ENCODE measurements at places on chromosomes 7 and 10.

DNA sequence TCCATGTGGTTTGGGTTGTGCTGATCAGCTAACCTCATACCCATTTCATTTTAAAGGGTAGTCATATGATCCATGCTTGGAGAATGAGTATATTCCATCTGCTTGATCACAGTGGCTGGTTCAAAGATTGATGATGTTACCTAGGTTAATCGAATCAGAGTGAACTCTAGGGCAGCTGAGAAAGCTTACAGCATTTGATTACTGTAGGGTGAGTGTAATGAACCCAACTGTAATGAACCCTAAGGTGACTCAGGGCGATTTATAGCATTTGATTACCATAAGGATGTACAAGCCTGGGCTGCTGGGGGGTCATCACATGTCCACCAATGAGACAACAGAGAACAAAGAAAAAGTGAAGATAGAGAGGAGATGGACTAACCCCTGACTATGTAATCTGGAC is 523.1 kb downstream of the ADRA2A start:
- DNase-seq, result no peak

- DNase-seq, result no peak
These were observed 65.4 kb downstream of the SGMS1 start for GRCh38 chr10:50558371-50558770.

DNA sequence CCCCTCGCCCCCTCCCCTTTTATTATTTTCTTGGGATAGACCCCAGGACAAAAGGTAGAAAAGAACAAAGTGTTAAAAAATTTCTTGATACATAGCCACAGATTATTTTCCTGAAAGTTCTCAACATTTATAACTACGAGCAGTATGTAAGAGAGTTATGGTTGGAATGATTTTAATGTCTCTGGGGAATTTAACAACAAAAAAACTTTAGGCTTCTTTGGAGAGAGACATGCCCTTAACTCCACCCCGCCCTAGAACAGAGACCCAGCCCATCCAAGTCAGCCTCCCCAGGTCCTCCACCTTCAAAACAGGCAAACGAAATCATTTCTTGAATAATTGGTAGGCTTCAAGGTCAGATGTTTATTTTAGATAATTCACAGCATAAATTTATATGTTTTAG is 97.1 kb downstream of the TCF7L2 start:
- DNase-seq, result no peak

GRCh38 chr10:44383749-44384600 is 922 bp downstream of the CXCL12 start:
- no peak for DNase-seq

DNA sequence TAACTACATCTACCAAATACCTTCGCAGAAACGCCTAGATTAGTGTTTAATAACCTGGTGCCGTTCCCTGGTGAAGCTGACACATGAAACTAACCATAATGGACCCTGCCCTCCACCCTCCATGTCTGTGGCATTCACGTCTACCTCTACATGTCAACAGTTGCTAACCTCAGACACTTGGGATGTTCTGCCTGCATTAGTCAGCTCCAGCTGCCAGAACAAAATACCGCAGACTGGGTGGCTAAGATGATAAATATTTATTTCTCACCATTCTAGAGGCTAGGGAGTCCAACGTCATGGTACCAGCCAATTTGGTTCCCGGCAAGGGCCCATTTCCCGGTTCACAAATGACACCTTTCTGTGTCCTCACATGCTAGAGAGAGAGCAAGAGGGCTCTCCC is 118.5 kb upstream of the CHST15 start:
- DNase-seq, result no peak

GRCh38 chr10:52864201-52865106 is 91.9 kb upstream of the MBL2 start:
- no peak for DNase-seq

- no peak for DNase-seq
These were observed 61.7 kb downstream of the PALD1 start for GRCh38 chr10:70540089-70540788.

DNA sequence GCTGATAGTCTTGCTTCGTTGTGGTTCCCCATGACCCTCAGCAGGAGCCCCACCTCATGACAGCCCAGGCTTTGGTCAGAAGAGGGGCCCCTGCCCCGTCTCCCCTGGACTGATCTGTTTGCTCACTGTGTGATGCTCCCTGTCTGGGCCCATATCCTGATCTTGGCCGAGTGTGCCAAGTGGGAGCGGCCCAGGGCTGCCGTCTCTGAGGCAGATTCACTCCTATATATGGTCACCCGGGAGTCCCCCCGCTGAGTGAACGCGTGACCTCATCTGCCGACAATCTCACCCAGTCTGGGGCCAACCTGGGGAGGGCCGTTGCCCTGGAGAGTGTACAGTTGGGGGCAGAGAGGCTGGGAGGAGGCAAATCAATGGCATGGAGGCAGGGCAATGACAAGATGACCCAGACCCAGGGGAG is 34.5 kb downstream of the PPIF start:
- DNase-seq, result no peak

- DNase-seq, result no peak
These were observed 38.7 kb downstream of the PAX2 start for GRCh38 chr10:100784126-100784525.

GRCh38 chr7:1842321-1843221 is 172.5 kb downstream of the ELFN1 start:
- DNase-seq, result no peak

DNA sequence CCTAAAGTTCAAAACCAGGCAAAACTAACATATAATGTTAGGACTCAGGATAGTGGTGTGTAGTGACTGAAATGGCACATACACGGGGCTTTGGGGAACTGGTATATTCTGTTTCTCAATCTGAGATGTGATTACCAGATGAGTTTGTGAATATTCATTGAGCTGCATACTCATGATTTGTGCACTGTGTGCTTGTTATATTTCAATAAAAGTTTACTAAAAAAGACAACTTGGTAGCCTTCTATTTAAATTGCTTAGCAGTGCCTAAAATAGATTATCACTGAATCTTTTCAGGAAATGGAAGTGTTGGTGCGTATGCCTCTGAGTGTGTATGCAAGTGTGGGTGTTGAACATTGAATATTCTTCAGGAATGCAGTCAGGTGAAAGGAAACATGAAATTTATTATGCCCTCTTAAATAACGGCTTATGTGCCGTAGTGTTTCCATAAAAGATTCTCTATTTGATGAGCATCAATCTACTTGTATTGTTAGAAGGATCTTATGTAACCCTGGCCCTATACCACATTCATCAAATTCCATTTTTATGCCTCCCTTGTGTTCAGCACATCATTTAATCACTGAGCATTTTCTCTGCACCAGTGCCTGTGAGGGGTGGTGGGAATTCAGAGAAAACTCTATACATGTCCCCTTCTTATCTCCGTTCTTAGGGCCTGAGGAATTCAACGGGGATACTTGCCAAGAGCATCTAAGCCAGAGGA is 82.6 kb upstream of the AUTS2 start:
- no peak for DNase-seq

DNA sequence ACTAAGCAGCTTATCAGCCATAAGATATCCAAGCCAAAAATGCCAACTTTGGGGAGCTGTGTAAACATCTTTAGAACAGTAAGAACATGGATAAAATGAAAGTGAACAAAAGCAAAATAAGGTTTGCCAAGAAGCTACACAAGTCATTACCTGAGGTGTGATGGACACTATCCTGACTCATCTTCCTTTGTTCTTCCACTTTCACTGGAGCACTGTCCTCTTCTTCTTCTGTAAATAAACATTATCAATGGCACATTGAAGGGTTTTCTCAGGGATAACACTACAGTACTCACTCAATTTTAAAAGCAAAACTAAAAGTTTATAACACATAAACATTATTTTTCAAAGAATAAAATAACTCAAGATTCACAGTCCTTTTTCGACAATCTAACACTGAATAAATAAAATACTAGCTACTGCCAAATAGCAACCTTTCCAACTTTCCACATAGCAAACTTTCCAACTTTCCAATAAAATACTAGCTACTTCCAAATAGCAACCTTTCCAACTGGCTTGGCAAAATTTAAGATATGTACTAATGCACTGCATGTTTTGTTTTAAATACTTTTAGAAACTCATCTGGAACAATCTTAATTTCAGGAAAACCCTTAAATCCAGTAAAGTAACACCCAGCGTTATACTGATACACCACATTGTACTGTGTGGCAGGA is 174.1 kb downstream of the SKAP2 start:
- no peak for DNase-seq

DNA sequence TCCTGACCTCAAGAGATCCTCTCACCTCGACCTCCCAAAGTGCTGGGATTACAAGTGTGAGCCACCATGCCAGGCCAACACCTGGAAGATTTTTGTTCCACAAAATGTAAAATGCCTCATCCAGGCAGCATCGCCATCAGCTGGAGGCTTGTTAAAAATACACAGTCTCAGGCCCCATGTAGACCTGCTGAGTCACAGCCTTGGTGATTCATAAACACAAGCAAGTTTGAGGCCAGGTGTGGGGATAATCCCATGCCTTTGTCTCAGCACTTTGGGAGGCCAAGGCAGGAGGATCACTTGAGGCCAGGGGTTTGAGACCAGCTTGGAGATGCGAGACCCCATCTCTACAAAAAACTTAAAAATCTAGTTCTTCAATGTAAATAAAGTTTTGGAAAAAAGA is 49.1 kb upstream of the FOXK1 start:
- DNase-seq, result no peak

DNA sequence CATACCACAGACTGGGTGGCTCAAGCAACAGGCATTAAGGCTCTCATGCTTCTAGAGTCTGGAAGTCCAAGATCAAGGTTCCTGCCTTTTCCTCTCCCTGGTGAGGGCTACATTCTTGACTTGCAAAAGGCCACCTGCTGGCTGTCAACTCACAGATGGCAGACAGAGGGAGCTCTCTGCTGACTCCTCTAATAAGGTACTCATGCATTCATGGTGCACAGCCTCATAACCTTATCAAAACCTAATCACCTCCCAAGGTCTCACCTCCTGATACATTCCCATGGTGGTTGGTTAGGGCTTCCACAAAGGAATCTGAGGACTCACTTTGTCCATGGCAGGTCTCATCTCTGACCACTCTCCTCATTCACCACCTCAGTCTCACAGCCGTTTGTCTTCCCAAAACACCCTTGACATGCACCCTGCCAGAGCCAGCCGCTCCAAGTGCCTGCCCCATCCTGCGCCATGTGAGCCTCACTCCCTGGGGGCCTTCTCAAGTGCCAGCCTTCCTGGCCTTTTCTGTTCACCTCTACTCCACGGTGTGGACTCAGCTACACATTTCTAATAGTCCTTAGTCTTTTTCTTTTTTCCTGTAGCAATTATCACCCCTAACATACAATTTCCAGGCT is 400.3 kb upstream of the ADARB2 start:
- no peak for DNase-seq

DNA sequence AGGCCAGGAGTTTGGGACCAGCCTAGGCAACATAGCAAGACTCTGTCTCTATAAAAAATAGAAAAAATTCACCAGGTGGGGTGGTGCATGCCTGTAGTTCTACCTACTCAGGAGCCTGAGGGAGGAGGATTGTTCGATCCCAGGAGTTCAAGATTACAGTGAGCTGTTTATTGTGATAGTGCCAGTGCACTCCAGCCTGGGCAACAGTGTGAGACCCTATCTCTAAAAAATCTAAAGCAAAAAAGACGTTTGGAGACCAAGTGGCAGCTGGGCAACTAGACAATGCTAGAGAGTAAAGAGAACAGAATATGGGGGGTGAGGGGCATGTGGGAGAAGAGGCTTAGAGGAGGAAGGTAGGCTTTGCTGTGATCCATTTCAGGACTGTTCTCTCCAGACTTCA is 1.4 kb downstream of the PDSS1 start:
- DNase-seq, result no peak

DNA sequence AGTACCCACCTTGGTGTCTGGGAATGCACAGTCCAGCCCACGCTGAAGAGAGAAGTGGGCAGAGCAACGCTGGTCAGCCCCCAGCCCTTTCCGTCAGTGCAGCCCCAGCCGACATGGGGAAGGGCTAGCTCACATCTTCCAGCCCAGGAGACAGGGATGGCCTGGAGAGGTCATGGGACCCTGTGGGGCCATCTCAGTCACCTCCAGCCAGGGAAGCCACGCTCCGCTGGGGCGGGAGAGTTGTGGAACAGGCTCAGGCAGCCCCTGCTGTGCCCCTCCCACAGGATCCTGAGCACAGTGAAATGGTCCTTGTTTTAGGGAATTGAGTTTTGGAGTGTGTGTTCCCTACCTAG is 85.1 kb downstream of the PAXIP1 start:
- DNase-seq, result no peak

GRCh38 chr7:135558881-135559280 is 1.2 kb downstream of the NUP205 start:
- no peak for DNase-seq

DNA sequence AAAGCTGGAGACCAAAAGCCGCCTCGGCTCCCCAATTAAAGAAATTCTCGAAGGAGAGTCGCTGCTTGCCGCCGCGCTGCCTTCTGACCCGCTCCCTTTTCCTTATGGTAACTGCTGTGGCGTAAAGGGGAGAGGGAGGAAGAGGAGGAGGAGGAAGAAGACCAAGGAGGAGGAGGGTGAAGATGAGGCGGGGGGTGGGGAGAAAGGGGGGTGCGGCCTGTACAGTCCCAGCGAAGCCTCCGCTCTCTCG is 388 bp downstream of the CNOT4 start:
- peak; percentile 26 for DNase-seq

DNA sequence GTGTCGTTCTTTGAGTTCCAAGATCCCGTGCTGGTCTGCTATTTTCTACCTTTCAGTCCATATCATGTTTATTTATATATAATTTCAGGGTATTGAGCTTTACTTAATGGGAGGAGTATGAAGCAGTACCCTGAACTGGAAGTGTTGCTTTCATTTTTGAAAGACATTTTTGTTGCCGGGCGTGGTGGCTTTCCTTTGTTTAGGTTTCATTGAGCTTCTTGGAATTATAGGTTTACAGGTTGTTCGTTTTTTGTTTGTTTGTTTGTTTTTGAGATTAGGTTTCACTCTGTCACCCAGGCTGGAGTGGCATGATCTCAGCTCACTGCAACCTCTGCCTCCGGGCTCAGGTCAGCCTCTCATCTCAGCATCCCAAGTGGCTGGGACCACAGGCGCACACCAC is 7.4 kb downstream of the ZNF487 start:
- no peak for DNase-seq

DNA sequence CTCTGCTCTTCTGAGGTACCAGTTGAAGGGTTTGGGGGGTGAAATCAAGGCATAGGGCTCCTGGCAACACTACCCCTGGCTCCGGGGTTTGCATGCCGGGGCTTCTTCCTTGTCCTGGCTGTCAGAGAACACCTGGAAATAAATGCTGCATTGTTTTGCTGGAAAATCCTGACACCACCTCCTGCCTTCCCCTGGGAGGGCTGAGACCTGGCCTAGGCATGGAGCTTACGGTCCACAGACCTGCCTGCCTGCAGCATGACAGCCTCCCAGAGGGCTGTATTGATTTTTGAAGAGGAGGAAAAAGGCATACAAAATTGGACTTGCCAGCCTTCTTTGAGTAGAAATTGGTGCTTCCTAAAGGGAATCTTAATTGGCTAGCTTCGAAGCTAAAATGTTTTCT is 227.1 kb downstream of the MGMT start:
- no peak for DNase-seq

DNA sequence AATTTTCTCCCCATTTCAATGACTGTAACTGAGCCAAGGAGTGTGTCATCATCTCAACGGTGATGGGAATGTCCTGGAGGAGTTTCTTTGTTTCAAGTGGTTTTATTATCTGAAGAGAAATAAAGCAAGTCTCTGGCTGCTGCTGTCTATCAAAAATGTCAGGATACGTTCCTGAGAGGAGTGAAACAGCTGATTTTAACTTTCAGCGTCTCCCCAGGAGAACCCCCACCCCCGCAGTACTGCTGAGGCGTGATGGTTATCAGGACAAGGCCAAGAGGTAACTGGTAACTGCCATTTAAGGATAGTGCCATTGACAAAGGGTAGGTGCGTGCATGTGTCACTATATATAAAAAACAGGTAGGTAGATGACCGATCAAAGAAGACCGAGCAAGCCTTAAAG is 70.3 kb upstream of the LRGUK start:
- DNase-seq, result no peak
